ENCODE measurements at places on chromosomes 5 and 9.
A peak's percentile ranks its signal among the peaks of the same experiment; 100 is the strongest.

- DNase-seq: no peak
Measured at GRCh38 chr5:53037141-53037859, 48.1 kb downstream of the ITGA2 start.

GRCh38 chr5:174501461-174502069, 222.8 kb upstream of the MSX2 start:
- no peak for DNase-seq

DNA sequence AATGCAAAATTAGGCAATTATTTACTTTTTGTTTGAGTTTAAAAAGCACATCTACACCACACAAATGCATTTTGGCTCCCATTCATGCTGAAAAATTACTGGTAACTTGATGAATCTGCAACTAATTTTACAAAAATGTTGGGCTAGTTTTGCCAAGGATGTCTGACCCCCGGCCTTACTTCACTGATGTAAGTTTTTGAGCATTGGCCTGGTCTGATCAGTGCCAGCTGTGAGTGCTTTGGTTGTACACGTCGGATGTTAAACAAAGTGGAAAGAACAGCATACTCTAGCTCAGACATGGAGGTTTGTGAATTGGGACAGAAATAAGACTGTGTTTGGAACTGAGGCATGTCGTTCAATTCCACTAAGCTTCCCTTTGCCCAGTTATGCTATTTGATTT, 1044.2 kb downstream of the TLE4 start:
- DNase-seq: no peak

DNA sequence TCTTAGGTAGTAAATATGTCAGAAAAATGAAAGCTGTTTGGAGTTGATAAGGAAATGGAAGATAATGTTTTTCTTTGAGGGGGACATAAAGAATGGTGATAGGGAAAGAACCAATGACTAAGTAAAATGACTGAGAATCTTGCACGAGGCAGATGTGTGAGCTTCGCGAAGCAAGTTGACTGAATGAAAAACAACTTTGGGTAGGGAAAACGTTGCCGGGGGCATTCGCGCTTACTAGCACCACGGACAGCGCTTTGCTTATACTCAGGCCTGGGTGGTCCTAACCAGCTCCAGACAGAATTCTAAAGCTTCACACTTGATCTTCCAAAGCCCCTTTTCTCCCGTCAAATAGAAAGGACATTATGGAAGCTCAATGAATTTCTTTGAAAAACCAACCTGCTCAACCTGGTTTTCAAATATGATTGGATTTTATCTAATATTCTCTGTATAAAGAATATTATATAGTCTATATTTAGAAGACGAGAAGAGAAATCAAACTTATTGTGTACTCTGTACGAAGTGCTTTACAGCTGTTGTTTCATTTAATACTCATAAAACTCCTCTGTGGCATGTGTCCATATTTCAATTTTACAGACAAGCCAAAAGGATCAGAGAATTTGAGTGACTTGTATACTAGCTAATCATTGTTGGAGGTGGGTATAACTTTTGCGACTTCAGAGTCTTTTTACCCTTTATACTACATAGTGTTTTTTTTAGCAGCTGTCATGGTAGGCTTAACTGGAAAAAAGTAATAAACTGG, 1.9 kb upstream of the CDKN2B start:
- no peak for DNase-seq

- no peak for DNase-seq
Measured at GRCh38 chr9:76206821-76207220, 187.4 kb downstream of the RFK start.

GRCh38 chr9:105243015-105243686, 1.3 kb upstream of the SLC44A1 start:
- no peak for DNase-seq

- no peak for DNase-seq
Measured at GRCh38 chr9:127741831-127742434, 6.8 kb upstream of the TOR2A start.

GRCh38 chr5:9444346-9444745, 101.5 kb downstream of the SEMA5A start:
- no peak for DNase-seq

DNA sequence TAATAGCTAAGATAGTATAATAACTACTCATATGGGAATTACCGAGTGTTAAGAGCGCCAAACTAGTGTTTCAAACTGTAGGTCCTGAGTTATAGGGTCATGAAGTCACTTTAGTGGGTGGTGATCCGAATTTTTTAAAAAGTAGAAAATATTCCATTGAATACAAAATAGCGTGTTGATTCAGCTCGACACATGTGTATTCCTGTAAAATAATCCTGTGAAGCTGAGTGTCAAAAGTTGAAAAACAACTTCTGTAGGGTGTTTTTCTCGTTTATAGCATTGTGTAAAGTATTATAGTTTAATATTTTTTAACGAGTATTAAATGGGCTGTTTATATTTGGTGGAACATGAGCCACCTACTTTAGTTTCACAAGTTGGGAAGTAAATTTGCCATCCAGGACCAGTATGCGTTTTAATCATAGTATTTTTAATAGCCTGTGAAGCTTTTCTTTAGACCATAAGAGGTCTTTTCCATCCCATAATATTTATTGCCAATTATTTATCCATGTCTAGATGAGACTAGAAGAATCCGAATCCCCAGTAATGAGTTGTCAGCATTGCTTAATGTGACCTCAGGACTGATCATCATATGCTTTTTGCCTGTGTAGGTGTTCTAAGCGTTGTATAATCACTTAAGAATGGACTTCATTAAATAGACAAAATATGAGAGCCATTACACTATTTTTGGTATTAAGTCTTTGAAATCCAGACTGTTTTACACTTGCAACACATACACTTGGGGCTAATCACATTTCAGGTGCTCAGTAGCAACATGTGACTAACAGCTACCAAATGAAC, 84.1 kb downstream of the PTPDC1 start:
- no peak for DNase-seq

DNA sequence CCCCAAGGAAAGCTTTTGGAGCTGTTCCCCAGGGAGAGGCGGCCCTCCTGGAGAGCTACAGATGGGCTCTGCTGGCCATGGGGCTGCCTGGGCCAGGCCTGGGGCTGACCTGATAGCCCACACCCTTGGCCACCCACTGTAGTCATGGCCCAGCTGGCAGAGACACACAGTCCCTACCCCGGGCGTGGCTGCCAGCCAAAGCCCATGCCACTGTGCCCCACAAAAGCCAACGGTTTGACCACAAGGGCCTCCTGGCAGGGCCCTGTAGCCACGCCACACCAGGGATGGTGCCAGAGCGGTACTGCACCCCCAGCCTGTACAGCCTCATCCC, 15.2 kb downstream of the NACC2 start:
- DNase-seq: no peak

GRCh38 chr9:105233873-105234272, 10.6 kb upstream of the SLC44A1 start:
- DNase-seq: no peak

DNA sequence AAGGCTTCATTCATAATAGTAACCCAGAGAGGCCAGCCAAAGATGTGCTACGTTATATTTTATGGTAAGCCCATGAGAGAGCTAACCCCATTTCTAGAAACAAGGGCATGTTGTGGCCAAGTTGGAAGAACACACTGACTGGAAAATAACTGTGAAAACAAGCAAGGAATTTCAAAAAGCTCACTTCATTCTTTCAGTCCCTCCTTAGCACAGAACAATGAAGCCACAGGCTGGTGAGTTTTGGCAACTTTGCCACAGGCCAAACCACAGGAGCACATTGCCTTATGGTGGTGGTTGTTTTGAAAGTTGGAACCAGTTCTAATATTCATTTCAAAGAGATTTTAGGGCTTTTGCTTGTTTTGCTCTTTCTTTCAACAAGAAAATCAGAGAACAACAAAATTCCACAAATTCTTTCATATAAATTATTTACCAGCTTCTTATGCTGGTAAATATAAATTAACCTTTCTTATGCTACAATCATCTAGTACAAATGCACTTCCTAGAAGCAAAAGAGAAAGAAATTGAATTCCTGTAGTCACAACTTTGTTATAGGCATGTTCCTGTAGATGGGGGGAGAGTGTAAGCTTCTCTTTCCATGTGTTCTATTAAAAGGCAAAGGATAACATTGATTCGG, 225.4 kb upstream of the RFX3 start:
- no peak for DNase-seq

DNA sequence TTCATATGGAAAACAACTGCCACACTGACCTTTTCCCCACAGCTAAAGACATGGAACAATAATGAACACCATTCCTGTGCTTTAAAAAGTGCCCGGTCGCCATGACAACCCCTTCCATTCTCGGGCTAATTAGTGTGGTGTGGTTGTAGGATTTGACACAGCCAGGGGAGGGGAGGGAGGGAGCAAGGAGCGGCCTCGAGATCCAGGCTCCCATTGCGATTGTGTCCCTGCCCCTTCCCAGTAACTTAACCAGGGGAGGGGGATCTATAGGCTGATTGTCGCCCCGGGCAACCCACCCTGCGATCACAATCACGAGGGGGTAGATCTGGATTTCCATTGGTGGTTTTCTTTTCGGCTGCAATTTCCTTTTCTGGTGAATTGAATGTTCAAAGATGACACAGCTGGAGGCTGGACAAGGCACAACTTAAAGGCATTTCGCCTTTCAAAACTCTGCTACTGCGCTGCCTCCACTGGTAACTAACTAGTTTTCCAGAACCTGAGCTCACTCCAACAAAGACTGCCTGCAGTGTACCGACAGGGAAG, 96.7 kb upstream of the RETREG1 start:
- DNase-seq: no peak

GRCh38 chr9:35618325-35618727, at the start of gene CD72:
CD72 (minus strand) TSS chr9:35618413; CDS start chr9:35618303, 110 bp downstream.
- no peak for DNase-seq

DNA sequence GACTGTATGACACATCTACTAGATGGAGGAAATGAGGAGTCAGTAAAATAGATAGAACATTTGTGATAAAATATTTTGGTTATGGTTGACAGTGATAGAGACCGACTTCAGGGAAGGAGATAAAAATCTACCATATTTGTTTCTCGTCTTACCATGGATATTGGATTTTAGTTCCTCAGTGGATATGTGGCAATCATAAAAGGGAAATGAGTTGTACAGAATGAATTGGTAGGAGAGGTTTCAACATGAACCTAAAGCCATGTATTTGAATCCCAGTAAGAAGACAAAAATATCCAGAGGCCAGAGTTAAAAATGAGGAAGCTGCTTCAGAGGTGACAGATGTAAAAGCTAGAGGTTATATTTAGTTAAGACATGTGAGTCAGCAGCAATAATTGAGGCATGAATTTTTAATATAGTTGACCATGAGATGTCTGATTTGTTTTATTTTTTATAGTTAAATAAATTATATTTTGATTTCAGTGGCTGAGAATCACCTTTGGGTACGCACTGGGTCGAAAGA, 480.4 kb upstream of the TUSC1 start:
- no peak for DNase-seq

DNA sequence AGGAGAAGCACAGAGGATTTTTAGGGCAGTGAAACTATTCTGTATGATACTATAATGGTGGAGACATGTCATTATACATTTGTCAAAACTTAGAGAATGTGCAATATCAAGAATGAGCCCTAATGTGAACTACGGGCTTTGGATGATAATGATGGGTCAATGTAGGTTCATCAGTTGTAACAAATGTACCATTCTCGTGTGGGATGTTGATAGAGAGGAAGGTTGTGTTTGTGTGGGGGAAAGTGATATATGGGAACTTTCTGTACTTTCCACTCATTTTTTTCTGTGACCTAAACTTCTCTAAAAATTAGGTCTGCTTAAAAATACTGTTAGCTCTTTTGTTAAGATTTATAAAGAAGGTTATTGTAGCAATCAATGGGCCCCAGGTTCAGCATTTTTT, 138.9 kb downstream of the SPATA31D1 start:
- no peak for DNase-seq

DNA sequence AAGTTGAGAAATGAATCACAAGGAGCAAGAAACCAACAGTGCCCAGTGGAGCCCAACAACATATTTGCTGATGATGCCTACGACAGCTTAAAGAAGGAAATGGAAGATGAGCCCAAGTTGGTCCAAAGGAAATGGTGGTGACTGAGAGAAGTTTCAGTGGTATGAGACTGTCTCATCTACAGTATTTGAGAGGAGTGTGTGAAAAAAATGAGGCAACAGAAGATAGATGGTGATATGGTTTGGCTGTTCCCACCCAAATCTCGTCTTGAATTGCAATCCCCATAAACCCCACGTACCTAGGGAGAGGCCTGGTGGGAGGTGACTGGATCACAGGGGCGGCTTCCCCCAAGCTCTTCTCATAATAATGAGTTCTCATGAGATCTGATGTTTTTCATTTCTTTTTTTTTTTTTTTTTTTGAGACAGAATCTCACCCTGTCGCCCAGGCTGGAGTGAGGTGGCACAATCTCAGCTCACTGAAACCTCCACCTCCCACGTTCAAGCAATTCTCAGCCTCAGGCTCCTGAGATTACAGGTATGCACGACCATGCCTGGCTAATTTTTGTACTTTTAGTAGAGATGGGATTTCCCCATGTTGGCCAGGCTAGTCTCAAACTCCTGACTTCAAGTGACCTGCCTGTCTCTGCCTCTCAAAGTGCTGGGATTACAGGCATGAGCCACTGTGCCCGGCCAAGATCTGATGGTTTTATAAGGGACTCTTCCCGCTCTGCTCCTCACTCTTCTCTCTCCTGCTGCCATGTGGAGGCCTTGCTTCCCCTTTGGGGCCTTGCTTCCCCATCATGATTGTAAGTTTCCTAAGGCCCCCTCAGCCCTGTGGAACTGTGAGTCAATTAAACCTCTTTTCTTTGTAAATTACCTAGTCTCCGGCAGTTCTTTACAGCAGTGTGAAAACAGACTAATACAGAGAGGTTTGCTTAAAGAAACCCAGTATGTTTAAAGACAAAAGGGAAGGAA, 30.2 kb downstream of the EFCAB9 start:
- peak; percentile 22 for DNase-seq

- DNase-seq: no peak
Measured at GRCh38 chr5:65871182-65871581, 55.2 kb upstream of the ERBIN start.

GRCh38 chr5:124908581-124909451, 162.4 kb upstream of the ZNF608 start:
- no peak for DNase-seq

DNA sequence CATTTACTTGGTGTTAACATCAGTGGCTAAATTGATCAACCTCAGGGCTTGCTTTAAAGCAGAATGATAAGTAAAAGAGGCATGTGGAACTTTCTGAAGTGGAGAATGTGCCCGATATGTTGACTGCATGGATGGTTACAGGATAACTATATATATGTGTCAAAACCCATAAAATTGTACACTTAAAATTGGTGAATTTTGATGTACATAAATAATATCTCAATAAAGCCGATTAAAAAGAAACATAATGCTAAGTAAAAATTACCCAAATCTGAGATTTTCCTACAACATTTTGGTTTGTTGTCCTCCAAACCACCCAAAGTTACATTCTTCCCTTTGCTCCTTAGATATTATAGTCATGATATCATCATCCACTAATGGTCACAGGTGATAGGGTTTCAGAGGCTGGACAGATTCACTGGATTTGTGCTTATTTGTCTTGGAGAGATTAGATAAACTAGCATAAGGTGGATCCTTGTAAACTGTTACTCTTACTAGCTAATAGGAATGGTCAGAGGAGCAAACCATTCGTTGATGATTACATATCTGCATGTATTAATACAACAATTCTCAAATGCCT, 119.7 kb upstream of the RPS23 start:
- DNase-seq: no peak
